Activated CD4-positive, alpha-beta T cell treated with anti-CD3 and anti-CD28 coated beads, Interleukin-2, amount 50 U/mL, for 48 hours (primary cell): ENCODE measurements at places on chromosomes 5 and 9.

GRCh38 chr9:8832955-8833354, 1033.4 kb upstream of the DMAC1 start:
- DNase-seq: no peak

DNA sequence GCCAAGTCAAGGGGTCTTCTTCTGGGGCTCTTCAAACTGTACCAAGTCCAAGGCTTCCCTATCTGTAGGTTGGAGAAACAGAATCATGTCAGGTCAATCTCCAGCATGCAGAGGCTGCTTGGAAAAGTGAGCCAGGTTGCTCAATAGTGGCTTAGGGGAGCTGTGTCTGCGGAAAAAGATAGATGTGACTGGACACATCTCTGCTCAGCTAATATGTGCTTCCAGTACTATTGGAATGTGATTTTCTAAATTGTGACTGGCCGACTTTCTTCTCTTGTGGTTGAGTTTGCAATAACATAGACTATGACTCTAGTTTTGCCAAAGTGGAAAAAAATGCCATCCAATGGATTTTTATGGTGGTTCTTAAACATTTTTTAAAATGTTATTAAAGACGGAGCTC, 136.7 kb downstream of the BOD1 start:
- DNase-seq: no peak

GRCh38 chr5:158898185-158899177, 201.2 kb downstream of the EBF1 start:
- DNase-seq: no peak

- DNase-seq: no peak
Measured at GRCh38 chr5:62460578-62460983, 48.0 kb downstream of the IPO11 start.
